ENCODE measurements at places on chromosomes 16 and 17. TPM values are rescaled to one million over a fixed set of nuclear protein-coding genes. Genes with fewer than 3 reads are reported as not detected.

Gene ZG16B
- 3.0 TPM for total RNA-seq

DNA sequence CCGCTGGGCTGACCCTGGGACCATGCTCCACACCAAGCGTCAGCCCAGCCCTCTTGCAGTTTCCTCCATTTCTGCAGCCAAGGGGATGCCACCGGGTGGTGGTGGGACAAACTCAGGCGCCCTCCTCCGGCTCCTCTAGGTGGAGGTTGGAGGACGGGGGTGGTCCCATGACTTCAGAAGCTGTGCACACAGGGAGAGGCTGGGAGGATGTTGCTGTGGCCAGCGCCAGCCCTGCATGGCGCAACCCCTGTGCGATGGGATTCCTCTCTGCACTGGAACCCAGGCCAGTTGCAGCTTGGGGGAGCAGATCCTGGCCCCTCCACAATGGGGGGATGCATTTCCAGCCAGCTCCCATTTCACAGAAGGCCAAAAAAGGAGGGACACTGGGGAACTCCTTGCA lies 246.5 kb downstream of the C16orf95 start:
- DNase-seq: no peak

DNA sequence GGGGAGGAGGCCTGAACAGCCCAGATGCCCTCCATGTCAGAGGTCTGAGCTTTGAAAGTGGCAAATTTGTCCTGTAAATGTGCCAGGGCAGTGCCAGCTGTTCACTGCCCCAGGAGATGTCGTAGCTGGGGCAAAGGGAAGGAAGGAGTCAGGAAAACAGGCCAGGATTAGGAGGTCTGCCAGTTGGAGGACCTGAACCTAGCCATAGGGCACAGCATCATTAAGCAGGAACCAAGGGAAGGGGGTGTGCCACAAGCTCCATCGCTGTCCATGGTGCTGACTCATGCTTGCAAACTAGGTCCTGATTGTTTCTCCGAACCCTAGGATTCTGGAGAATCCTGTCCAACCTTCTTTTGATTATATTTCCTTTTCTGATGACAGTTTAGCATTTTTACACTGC lies 124.2 kb downstream of the TMEM132E start:
- peak; percentile 25 for DNase-seq

- DNase-seq: no peak
These were observed 4.3 kb downstream of the AMDHD2 start for GRCh38 chr16:2524339-2524938.

Gene SLC52A1
- total RNA-seq: 0.36 TPM
